ENCODE measurements at places on chromosomes 5 and 9.

- DNase-seq, result no peak
Measured at GRCh38 chr5:54274944-54275343, 35.4 kb downstream of the ARL15 start.

DNA sequence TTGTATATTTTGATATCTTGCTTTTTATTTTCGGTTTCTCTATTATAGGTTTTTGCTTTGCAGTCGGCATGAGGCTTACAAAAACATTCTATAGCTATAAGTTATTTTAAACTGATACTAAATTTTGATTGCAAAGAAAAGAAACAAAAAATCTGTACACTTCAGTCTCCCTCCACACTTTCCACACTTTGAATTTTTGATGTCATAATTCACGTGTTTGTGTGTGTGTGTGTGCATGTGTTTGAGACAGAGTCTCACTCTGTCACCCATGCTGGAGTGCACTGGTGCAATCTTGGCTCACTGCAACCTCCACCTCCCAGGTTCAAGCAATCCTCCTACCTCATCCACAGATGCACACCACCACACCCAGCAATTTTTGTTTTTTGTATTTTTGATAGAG lies 124.9 kb downstream of the MRPS30 start:
- DNase-seq, result no peak

- DNase-seq, result no peak
Measured at GRCh38 chr5:131386779-131387178, 122.9 kb downstream of the CDC42SE2 start.

GRCh38 chr5:137218896-137219295 lies 280.2 kb downstream of the SPOCK1 start:
- no peak for DNase-seq

DNA sequence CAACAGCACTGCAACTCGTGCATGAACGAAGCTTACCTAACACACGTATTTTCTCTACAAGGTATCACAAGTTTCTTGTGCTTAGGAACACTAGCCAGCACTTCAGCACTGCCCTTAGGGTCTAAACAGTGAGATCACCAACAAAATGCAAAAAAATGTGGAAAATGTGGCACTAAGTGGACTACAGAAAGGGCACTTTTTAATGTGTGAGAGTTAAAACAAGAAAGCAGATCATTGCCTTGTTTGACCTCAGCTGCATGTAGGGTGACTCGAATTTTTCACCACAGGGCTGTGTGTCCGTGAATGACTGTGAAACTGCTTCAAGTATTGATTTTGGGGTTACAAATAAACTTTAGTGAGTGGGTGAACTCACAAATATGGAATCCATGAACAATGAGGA lies 90.5 kb downstream of the MARCHF3 start:
- DNase-seq, result no peak

GRCh38 chr5:59887274-59887673 lies 6.3 kb downstream of the PDE4D start:
- DNase-seq, result no peak

DNA sequence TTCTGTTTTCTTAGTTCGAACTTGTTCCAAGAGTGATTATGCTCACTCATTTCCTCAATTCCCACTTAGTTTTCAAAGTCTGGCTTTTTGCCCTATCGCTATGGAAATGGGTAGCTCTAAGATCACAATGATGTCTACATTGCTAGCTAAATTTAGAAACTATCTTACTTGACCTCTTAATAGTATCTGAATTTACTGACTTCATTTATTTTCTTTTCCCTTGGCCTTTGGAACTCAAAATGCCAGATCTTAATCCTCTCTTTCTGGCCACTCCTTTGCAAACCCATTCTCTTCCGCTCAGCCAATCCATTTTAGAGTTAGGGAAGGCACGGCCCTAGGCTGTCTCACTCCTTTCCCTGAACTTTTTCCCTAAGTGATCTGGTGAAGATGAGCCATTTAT lies 137.0 kb downstream of the FER start:
- DNase-seq, result no peak

GRCh38 chr5:93894601-93895354 lies 153.4 kb upstream of the POU5F2 start:
- peak; percentile 78 for DNase-seq

GRCh38 chr5:179316982-179317381 lies 28.3 kb downstream of the ADAMTS2 start:
- DNase-seq, result no peak
